ENCODE measurements at places on chromosomes 4 and X. TPM values are rescaled to one million over a fixed set of nuclear protein-coding genes. Genes with fewer than 3 reads are reported as not detected.

TCEAL2 gene
- 0.26 TPM for total RNA-seq

DNA sequence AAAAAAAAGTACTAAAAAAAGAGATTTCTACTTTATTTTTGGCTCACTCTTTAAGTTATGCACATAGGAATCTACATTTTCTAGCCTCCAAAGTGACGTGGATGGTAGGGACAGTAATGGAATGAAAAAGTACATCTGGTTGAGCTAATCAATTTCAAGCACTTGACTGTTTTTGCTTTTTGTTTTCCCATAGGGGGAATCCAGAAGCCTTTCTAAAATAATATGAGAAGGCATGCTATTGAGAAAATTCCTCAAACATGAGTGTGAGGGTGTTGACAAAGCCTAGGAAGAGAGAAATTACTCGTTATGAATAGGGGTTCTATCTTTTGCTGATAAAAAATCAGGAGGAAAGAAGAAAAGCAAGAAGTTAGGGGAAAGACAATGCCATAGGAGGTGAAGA, 242.5 kb upstream of the PUDP start:
- no peak overlapping the region for H3K27ac ChIP-seq
- H3K27me3 ChIP-seq = no peaks in the 10 kb centered on the region
- H3K4me1 ChIP-seq = no peaks in the 10 kb centered on the region
- DNase-seq = no peak

- DNase-seq = no peak
- H3K4me3 ChIP-seq = no peak overlapping the region
- H3K4me1 ChIP-seq = no peaks in the 10 kb centered on the region
- no peak overlapping the region for H3K27ac ChIP-seq
- H3K27me3 ChIP-seq = no peaks in the 10 kb centered on the region
Measured at GRCh38 chr4:162871990-162872389, 294.7 kb downstream of the NAF1 start.

APOOL gene
- total RNA-seq = 11.6 TPM

- no peak for DNase-seq
- H3K4me1 ChIP-seq = no peaks in the 10 kb centered on the region
- H3K4me3 ChIP-seq = no peak overlapping the region
- H3K27me3 ChIP-seq = no peaks in the 10 kb centered on the region
Measured at GRCh38 chr4:7387925-7388324, 46.8 kb downstream of the PSAPL1 start.

- no peaks in the 10 kb centered on the region for H3K4me1 ChIP-seq
- H3K36me3 ChIP-seq = no peaks in the 10 kb centered on the region
- no peak overlapping the region for H3K27ac ChIP-seq
- H3K4me3 ChIP-seq = no peak overlapping the region
- no peaks in the 10 kb centered on the region for H3K27me3 ChIP-seq
Measured at GRCh38 chr4:153887217-153887616, 98.3 kb upstream of the SFRP2 start.

HEPH gene
- total RNA-seq = 43.1 TPM

DNA sequence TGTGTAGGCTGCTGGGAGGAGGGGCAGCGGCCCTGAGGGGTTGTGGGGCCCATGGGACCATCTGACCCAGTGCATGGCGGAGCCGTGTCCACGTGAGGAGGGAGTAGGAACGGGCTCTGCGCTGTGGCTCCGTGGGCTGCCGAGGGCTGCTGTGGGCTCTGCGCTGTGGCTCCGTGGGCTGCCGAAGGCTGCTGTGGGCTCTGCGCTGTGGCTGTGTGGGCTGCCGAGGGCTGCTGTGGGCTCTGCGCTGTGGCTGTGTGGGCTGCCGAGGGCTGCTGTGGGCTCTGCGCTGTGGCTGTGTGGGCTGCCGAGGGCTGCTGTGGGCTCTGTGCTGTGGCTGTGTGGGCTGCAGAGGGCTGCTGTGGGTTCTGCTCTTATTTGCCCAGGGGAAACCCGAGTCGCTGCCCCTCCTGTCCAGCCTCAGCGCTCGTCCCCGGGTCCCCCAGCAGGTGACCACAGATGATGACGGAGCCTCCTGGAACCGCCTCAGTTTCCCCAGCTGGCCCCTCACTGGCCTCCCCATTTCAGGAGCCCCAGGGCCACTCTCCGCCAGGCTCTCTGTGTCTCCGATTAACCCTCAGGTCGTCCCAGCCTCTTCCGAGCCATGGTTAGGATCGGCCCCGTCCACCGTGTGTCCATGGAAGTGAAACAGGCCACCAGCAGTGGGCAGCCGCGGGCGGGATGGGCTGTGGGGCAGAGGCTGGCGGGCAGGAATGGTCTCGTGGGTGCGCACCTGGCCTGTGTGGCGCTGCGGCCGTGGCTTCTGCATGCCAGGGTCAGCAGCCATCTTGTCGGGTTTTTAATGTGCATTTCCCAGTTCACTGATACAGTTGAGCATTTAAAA, 20.0 kb downstream of the PCGF3 start:
- H3K4me3 ChIP-seq = no peak overlapping the region
- H3K27ac ChIP-seq = peak overlapping the region; percentile 50
- no peaks in the 10 kb centered on the region for H3K27me3 ChIP-seq
- DNase-seq = no peak
- H3K36me3 ChIP-seq = peaks cover 4% of the 10 kb centered on the region
- H3K4me1 ChIP-seq = peaks cover 21% of the 10 kb centered on the region

All from fibroblast of lung (primary cell).